ENCODE measurements at places on chromosomes 4 and X.

DNA sequence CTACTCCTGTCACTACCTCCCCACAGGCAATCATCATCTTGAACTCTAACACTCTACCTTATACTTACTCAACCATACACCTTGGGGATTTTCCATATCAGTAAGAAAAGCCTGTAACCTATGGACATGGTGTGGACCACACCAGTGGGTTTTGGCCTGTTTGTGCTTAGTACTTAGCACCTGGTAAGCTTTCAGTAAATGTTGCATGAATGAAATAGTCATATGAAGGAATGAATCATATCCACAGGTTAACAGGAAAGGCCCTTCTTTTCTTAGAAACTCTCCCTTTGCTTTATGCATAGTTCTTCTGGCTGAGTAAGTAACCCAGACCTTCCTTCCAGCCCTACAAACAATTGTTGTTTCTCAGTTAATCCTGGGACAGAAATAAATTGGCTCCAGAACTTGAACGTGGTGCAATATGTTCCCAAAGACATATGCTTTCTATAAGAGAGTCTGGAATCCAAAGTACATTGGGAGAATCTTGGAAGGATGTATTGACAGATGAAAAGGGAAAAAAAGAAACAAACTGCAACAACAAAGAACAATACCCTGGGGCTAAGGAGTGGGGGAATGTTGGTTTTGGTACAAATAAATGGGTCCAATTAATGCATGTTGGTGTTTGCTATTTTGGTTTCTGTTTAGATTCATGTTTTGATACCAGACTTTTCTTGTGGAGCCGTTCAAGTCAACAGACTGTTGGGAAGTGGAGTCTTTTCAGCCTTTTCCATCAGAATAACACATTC, 27.8 kb downstream of the RASL11B start:
- no peak for DNase-seq

DNA sequence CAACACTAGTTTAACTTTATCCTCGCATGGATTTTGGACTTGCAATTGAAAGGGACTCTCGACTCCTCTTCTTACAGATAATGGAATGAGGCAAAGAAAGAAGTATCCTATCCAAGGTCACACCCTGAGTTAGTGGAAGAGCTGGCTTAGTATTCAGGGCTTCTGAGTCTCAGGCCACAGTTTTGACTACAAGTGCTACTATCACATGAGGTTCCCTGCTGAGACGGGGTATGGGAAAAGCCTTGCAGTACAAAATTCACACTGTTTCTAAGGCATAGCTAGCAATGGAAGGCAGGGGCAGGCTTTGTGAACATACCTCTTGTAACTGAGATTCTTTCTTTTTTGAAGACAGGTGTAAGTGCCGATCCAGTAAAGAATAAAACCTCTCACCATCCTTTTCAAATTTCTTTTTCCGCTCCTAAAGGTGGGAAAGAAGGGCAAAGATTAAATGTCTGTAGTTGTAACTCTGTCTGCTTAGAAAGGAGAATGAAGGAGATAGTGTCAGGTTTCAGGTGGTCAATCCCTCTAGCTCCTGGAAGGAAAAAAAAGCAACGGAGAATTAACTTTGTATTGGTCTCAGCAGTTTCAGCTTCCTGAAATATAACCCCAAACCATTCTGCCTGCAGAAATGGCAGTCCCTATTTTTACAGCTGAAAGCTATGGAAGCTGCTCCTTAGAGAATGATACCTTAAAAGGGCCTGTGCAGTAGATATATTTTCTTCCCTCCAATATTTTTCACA, 199.0 kb downstream of the OPHN1 start:
- no peak for DNase-seq

DNA sequence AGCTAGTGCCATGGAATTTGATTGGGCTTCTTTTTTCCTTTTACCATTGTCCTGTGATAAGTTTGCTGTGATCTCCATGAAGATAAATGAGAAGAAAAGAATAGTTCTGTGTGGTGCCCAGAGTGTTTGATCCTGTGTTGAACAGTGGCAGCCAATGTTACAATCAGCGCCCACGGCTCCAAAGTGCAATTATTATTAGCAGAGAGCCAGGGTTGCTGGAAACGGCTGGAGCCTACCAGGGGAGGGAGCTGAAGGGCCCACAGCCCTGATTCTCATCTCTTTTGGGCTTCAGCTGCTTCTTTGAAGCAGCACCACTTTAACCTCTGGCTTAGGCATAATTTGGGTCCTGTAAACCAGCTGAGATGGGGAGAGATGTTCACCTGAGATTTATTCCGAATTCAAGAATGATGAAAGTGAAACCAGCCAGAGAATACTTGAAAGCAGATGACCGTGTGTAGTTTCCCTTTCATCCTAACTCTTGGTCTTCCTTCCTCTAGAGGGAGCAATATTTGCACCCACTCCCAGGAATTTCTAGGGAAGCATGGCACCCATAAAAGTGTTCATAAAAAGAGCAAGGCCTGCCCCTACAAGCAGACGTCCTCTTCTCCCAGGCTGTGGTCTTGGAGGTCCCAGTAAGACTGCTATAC, 298.3 kb downstream of the EVC2 start:
- no peak for DNase-seq

- peak; percentile 22 for DNase-seq
Observed at GRCh38 chrX:84865113-84865512, 138.6 kb upstream of the APOOL start.

DNA sequence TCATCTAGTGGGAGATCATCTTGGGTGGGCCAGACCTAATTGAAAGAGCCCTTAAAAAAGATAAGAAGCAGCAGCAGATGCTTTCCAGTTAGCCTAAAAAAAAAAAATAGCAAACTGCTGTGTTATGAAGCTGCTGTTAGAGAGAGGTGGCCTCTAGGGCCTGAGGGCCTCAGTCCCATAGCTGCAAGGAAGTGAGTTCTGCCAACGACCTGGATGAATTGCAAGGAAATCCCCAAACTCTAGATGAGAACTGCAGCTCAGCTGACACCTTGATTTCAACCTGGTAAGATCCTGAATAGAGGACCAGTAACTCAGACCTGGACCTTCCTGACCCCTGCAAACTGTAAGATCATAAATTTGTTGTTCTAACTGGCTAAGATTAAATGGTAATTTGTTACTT, 275.2 kb downstream of the TENM3 start:
- no peak for DNase-seq

- no peak for DNase-seq
Observed at GRCh38 chrX:57211906-57212305, 74.6 kb upstream of the FAAH2 start.

GRCh38 chrX:137119049-137119448, 85.3 kb upstream of the GPR101 start:
- no peak for DNase-seq

DNA sequence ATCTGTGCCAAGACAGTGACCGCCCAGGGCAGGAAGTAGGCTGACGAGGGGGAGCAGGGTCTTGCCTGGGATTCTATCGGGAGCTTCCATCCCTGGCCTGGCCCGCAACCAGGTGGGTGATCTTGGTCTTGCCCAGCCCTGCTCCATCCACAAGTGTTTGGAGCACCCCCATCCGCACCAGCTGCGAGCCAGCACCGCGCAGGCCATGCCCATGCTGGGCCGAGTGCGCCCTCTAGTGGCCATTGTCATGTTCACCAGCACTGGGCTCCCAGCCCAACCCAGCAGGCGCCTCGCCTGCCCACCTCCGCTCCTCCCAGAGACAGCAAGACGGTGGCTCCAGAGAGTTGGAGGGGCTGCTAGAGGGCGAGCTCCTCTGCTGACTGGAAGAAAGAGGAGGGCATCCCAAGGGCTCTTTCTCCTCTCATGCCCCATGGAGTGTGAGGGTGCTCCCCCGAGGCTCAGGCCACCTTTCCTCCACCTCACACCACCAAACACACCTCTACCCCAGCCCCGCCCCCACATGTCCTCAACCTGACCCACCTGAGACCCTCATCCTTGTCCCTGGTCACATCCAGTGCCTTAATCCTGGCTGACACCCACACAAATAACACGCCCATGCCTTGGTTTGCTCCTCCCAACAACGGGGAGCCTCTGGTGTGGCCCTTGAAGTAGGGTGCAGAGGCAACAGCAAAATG, 9.8 kb upstream of the ATP2B3 start:
- DNase-seq: no peak

DNA sequence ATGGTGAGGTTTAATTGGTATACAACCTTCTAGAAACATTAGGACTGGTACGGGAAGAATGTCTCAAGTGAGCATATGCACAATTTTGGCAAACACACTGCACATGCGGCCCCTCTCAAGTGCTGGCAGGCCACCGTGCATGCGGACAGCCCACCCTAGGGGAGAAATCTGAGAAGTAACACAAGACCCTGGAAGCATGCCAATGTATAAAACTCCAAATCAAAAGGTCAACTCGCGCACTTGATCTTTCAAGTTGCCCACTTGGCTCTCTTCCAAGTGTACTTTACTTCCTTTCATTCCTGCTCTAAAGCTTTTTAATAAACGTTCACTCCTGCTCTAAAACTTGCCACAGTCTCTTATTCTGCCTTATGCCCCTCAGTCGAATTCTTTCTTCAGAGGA, 488.3 kb downstream of the CFAP47 start:
- DNase-seq: no peak

- no peak for DNase-seq
Observed at GRCh38 chr4:768995-769394, 56.9 kb downstream of the CPLX1 start.

GRCh38 chr4:110372485-110372884, 103.5 kb upstream of the ENPEP start:
- DNase-seq: no peak

DNA sequence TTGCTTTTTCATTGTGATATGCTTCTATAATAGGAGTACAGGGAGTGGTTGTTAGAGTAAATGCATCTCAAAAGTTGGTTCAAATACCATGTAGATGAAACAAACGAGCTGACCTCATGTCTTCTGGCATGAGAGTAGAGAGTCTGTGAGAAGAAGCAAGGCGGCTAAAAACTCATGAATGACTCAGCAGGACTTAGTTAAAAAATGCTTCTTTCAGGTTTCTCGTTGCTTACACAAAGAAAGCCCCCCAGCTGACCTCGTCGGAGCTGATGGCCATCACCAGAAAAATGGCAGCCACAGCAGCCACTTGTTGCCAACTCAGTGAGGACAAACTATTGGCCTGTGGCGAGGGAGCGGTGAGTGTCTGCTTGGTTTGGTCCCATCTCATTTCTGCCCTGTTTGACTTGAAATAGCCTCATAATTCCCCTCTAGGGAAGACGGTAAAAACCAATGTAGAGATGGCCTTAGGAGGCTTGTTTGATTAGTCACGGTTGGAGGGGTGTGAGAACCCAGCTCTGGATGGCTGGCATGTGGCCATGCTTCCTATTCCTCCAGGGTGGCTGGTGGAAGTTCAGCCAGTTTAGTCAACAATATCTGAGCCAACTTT, 14.5 kb downstream of the AFP start:
- DNase-seq: peak; percentile 72

GRCh38 chrX:105533951-105534350, 288.4 kb upstream of the NRK start:
- no peak for DNase-seq

GRCh38 chr4:18405054-18405453, 383.5 kb upstream of the LCORL start:
- DNase-seq: no peak

DNA sequence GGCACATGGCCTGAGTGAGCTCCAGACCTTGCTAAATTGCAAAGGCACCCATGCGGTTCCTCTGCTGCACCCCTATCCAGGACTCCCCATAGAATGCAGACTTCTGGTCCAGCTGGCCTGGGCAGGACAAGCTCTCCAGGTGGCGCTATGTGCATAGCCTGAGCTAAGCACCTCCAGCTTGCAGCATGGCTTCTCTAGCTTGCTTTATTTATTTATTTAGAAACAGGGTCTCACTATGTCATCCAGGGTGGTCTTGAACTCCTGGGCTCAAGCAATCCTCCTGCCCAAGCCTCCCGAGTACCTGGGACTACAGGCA, 5.5 kb upstream of the WFS1 start:
- DNase-seq: no peak

GRCh38 chr4:94540476-94540875, 88.7 kb downstream of the PDLIM5 start:
- no peak for DNase-seq

- peak; percentile 5 for DNase-seq
Observed at GRCh38 chr4:169682372-169683047, 62.1 kb downstream of the CLCN3 start.

GRCh38 chrX:123739474-123739873, 6.6 kb upstream of the THOC2 start:
- no peak for DNase-seq

- DNase-seq: no peak
Observed at GRCh38 chrX:76155786-76156185, 17.1 kb upstream of the PBDC1 start.

- DNase-seq: peak; percentile 82
Observed at GRCh38 chrX:12949927-12950656, 24.8 kb upstream of the TMSB4X start.
